NCI-H524 treated with DMSO at 0.1 percent for 48 hours (cell line): ENCODE measurements at places on chromosomes 3 and 15.

GRCh38 chr3:68666429-68667136 lies 265.8 kb downstream of the TAFA4 start:
- no peak for DNase-seq

DNA sequence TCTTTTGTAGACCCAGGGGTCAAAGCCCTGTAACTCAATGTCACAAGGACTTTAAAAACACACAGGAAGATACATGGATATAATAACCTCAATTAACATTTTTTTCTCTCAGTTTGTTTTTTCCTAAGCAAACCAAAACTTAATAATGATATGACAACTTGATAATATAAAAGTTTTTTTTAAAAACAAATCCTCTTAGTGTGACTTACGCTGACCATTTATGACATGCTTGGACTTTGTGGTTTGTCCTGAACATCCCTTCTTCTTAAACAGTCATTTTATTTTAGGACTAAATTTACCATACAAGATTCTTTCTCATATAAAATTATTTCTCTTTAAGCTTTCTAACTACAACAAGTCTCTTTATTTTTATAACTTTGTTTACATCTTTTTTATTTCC lies 25.4 kb upstream of the FAM3D start:
- no peak for DNase-seq

- no peak for DNase-seq
These were observed 32.9 kb upstream of the ETV5 start for GRCh38 chr3:186141790-186142189.

DNA sequence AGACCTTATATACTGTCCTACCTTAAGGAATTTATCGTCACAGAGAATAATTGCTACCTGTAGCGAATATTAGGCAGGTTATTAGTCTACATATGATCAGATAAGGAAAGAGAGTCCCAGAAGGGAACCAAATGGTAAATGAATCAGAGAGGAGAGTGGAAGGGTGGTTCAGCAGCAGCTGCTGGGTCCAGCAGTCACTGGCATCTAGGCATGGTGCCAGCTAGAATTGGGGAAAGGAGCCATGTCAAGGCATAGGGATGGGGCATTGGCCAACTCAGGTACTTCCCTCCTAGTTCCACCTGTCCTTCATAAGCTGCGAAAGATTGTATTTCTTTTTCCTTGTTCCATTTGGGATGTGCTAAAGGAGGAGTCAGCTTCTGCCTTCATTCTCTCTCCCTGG lies 23.4 kb downstream of the HACD3 start:
- DNase-seq: no peak

DNA sequence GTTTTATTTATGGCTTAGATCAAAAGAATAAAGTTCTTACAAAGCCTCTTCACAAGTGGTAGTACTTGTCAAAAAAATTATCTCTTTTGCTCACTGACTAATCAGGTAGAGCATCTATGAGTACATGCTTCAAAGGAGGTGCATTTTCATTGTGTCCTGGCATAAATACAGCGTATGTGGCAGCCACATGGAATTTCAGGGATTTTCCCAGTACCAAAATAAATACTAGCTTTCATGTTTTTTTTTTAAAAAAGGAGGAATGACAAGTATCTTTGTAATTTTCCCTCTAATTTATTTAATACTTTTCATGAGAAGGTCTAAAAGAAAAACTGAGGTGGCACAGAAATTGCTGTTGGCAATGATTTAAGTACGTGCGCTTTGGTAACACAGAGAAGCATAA lies 597.8 kb upstream of the ALCAM start:
- DNase-seq: no peak

DNA sequence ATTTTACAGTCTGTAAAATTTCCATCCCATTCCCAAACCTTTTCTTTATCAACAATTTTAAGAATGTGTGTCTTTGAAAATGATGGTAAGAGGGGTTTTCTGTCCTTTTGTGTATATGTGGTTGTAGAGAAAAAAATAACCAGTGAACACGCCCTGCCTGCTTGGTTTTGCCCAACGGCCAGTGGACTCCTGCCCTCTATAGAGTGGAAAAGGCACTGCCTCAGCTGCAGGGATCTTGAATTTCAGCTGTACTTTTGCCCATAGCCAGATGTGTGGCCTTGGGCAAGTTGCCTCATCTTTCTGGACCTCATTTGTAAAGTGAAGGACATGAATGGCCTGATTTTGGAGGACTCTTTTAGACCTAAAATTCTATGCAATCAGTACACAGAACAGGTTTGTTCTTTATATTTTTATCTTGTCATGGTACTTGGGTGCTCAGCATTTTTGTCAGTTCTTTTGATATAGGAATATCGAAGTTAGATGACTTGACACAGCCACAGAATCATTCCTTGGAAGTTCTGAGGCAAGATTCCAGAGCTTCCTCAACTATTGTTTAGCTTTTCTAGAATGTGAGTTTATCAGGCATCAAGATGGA lies 81.0 kb downstream of the CLDN11 start:
- no peak for DNase-seq

DNA sequence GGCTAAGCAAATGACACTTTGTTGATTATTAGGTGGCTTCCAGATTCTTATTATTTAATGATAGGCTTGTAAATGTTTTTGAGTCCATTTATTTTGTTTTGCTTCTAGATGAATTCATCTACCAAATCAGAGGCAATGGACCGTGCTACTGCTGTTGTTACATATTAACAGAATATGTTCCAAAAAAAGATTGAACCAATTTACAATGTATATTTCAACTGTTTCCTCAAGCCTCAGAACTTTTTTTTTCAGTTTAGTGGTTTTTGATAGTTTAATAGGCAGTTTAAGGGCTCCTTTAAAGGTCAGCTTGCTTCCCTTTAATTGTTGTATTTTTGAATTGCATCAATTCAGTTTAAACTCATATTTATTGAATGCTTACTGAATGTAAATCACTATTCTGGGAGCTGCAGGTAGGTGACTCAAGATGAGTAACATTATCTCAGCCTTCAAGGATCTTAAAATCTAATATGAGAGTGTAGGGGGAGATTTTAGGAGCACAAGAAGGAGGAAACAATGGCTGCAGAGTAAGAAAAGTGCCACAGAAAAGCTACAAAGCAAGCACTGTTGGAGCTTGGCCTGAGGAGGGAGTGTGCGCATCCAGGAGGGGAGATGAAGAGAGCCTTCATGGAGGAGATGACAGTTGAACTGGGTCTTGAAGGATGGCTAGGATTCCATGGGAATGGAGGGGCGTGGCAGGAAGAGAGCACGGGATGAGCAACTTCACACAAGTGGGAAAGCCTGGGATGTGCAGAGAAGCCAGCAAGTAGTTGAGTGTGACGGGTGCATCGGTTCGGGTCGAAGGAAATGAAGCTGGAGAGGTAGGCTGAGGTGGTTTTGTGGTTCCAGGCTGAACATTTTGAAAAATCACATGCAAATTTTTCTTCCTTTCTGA lies 14.7 kb downstream of the MAP2K1 start:
- no peak for DNase-seq

- DNase-seq: no peak
These were observed 57.1 kb downstream of the TRAK1 start for GRCh38 chr3:42148086-42148848.

DNA sequence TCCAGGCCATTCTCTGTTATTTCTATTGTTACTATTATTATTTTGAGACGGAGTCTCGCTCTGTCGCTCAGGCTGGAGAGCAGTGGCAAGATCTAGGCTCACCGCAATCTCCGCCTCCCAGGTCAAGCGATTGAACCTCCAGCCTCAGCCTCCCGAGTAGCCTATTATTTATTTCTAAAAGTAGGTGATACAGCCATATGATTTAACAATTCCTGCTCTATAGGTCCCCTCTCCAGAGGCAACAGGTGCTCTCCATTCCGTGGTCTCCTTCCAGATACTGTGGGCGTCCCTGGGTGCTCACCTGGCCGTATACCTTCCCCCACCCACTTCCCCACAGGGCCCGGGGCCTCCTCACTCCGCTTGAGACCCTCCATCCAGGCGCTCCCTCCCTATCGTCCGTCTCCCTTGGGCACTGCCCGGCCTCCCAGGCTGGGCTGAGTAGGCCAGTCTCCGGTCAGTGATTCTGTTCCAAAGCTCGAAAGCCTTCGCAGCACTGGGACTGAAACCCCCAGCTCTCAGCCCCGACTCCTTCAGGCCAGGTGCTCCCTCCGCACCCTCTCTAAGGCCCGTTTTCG lies 708 bp upstream of the PTPN23 start:
- DNase-seq: no peak

DNA sequence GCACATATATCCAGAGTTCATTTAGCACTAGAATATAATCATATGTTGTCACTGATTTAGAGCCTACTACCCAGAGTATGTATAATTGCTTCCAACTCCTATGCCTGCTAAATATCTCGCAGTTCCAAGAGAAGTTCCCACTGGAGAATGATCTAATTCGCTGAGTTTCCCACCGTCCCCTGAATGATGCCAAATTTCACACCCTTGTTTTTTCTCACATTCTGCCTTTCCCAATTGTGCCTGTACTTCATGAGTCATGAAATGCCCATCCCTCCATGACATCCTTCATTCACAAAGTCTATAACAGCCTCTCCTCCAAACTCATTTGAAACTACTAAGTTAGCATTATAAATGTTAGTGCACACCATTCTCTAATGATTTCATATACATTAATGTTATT lies 177.2 kb downstream of the CBLB start:
- no peak for DNase-seq

DNA sequence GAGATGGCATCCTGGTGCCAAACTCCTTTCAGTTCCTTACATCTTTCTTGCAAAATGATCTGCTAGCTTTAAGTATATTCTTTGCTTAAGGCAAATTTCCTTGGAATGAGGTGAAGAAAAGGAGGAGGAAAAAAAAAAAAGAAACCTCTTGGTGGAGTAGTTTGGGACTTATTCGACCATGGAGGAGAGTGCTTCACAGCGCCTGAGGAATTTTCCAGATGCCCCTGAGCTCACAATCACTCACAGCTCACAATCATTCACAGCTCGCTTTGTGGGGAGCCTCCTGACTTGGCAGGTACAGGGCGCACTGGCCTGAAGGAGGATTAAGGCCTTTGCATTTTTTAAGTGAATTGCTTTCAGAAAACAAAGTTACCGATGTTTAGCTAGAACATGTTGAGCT lies 53.9 kb downstream of the BOC start:
- no peak for DNase-seq

- no peak for DNase-seq
These were observed 70.2 kb upstream of the GADL1 start for GRCh38 chr3:30964612-30965011.

- no peak for DNase-seq
These were observed 170.1 kb downstream of the ROBO1 start for GRCh38 chr3:79597709-79598108.

- no peak for DNase-seq
These were observed 913 bp upstream of the WNT7A start for GRCh38 chr3:13880811-13881156.

DNA sequence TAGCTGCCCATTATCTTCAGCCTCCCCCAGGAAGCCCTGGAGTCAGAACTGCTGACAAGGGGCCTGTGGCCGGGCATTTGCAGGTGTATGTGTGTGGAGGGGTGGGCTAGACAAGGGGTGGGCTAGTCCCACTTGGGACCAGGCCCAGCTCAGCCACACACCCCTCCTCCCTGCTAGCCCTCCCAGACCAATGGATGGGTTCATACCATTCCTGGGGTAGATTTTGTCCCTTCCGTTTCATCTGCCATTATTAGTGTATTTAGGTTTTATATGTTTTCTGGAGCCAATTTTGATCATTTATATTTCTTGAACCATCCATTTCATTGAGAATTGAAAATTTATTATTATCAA lies 42.2 kb downstream of the MRAS start:
- DNase-seq: no peak

DNA sequence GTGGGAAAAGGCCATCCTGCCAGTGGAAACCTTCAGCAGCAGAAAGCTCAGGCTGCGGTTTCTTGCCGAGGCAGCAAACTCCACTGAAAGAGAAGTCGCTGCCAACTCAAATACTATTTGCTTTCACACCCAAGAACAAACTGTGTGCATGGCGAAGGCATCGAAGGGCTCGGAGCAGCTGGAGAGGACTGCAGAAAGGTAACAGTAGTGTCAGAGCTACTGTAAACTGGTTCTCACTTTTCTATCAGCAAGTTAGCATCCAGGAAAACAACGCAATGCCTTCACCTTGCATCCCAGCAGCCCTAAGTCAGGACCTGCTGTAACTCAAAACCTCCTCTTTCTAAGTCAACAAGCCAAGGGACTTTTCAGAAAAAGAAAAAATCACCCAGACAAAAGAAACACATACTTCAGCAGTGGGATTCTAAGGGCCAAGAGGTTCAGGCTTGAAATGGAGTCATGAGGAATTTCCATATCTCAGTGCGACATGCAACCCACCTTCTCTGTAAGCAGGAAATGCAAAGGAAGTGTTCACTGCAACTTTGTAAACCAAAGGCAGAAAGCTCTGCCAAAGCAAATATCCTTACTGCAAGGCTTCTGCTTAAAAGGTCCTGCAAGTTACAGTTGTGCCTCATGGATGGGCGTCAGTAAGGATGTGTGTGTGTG lies 193.5 kb downstream of the FOXP1 start:
- no peak for DNase-seq

- DNase-seq: no peak
These were observed 296.6 kb upstream of the CDIN1 start for GRCh38 chr15:36282821-36283220.

DNA sequence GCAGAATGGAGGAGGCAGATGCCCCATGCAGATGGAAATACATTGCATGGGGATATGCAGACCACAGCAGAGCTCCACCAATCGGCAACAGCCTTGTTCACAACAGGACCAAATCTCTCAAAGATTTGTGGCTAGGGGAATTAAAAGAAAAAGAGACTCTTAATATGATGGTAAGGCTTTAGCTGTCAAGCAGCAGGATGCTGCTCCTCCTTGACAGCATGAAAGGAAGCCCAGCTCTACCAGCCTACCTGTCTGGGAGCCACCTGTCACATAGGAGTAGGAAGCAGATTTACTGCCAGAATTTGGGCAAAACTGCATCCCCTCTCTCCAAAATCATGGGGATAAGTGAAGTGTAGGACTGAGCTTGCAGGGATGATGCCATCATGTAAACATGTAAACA lies 769.6 kb upstream of the ARPP21 start:
- DNase-seq: no peak

DNA sequence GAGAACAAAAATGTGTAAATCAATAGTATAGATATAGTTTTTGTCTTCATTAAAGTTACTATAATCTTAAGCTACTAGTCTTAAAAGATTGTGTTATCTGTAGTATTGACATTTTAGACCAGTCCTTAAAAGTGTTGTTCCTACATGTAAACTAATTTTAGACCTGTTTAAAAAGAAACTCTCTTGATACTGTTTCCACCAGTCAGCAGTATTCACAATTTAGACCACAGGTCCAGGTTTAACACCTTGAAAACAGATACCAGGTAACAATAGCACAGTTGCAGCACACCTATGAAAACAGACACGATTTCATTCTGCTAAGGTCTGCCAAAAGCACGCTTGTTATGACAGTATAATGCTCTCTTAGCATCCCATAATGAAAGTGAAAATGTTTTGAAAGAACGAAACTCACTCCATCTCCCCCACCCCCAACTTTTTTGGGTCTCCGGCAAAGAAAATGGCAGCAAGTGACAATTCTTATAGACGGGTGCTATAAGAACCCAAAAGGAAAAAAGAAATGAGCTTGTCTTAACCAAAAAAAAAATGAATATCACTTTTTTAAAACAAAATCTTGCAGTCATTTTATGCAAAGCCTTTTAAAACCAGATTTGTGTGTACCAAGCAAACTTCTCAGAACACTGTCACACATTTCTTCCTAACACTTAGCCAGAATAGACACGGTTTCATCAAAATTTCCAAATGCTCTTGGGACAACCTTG lies 1.6 kb downstream of the EIF4E3 start:
- no peak for DNase-seq

GRCh38 chr3:189659571-189659970 lies 28.4 kb downstream of the TP63 start:
- no peak for DNase-seq

GRCh38 chr15:70521576-70522322 lies 241.6 kb downstream of the UACA start:
- no peak for DNase-seq

GRCh38 chr15:66839506-66840112 lies 137.6 kb downstream of the SMAD6 start:
- no peak for DNase-seq
